ENCODE measurements at places on chromosomes 2 and 18.

DNA sequence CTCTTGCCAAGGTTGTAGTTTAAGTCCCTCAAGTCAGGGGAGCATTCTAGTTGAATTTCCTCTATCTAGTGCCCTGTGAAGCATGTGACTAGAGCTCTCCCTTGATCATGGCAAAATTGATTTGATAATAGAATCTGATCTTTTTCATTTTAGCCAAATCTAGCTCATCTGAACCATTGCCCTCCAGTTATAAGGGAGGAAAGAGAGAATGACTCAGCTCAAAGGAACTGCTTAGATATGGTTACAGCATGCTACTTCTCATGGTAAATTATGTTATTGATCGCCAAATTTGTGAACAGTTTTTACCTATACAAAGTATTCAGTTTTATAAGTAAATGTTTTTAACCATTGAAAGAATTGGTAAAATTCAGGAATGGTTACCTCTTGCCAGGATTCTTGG is 100.8 kb downstream of the GPR39 start:
- no peak for DNase-seq

GRCh38 chr2:74261204-74261864 is 62.9 kb downstream of the MTHFD2 start:
- no peak for DNase-seq

GRCh38 chr2:133602538-133602937 is 34.3 kb upstream of the NCKAP5 start:
- no peak for DNase-seq

- no peak for DNase-seq
Observed at GRCh38 chr18:39326772-39327171, 1761.2 kb upstream of the CELF4 start.

- DNase-seq: no peak
Observed at GRCh38 chr2:198762441-198762840, 695.3 kb downstream of the SATB2 start.

GRCh38 chr2:33068261-33068660 is 121.5 kb downstream of the LTBP1 start:
- no peak for DNase-seq

GRCh38 chr2:44740678-44741077 is 200.8 kb upstream of the SIX3 start:
- no peak for DNase-seq

- DNase-seq: no peak
Observed at GRCh38 chr2:96763511-96764252, 3.0 kb downstream of the CNNM4 start.

- no peak for DNase-seq
Observed at GRCh38 chr2:84800194-84800805, 80.6 kb downstream of the TRABD2A start.

DNA sequence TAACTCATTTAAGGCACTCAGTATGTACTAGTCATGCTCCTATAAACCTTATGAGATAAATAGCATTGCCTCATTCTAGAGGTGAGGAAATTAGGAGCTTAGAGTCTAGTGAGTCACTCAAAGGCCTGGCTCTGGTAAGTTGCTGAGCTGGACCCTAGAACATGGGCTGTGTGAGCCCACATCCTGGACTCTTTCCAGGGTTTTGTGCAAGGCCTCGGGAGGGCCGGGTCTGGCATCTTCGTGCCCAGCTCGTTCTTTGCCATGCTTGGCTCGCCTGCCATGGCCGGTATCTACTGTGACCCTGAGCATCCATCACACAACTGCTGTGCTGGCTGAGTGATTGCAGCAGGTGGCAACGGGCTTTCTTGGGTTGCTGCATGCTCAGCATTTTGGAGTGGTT is 168.0 kb downstream of the LPIN1 start:
- no peak for DNase-seq

GRCh38 chr18:56853961-56854360 is 202.8 kb downstream of the WDR7 start:
- DNase-seq: no peak

DNA sequence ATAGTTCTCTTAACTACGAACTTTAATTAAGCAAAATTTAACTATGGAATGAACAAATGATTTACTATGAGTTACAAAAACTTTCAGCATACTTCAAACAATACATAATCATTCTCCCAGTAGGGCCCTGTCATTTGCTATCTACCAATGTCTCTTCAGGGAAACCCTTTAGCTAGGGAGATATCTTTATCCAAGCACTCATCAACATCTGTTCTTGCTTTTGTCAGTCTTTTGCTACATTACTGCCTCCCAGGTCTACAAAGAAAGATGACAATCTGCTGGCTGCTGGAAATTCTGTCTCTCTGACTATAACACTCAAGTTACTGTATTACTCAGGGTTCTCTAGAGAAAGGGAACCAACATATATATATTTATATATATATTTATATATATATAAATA is 1626.3 kb upstream of the CELF4 start:
- no peak for DNase-seq

GRCh38 chr2:174033163-174033550 is 68.0 kb upstream of the SP3 start:
- DNase-seq: no peak

DNA sequence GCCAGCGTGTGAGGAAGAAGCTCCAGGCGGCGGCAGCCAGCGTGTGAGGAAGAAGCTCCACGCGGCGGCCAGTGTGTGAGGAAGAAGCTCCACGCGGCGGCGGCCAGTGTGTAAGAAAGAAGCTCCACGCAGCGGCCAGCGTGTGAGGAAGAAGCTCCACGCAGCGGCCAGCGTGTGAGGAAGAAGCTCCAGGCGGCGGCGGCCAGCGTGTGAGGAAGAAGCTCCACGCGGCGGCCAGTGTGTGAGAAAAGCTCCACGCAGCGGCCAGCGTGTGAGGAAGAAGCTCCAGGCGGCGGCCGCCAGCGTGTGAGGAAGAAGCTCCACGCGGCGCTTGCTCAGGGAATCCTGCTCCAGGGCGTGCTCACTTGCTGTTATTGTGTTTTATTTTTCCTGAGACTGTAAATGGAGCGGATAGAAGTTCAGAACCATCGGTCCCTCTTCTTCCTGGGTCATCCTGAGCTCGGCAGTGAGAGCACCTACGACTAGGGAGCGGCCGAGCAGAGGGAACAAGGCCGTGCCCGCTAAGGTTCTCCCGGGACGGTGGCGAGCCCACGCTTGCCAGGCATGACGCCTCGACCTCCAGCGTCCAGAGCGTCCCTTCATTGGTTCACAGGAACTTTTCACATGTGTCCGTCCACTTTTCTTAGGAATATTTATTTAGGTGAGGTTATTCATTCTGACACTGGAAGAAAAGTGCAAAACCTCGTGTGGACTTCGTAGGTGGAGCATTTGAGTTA is 94.2 kb downstream of the TMEM18 start:
- no peak for DNase-seq

- DNase-seq: no peak
Observed at GRCh38 chr18:70021498-70021897, 73.8 kb upstream of the CD226 start.

DNA sequence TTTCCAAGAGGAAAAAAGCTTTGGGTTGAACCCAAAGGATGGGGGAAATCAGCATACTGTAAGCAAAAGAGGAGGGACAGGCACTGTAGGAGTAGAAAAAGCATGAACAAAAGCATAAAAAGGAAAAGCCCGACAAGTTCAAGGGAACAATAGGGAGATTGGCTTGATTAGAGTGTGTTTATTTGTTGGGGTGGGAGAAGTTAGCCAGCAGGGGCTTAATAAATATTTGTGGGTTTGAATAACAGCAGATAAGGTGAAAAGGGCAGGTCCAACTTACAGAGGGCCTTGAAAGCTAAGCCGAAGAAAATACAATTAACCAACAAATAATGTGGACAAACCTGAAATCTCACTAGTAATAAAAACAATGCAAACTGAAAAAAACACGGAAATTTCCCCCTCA is 126.7 kb downstream of the THADA start:
- no peak for DNase-seq

DNA sequence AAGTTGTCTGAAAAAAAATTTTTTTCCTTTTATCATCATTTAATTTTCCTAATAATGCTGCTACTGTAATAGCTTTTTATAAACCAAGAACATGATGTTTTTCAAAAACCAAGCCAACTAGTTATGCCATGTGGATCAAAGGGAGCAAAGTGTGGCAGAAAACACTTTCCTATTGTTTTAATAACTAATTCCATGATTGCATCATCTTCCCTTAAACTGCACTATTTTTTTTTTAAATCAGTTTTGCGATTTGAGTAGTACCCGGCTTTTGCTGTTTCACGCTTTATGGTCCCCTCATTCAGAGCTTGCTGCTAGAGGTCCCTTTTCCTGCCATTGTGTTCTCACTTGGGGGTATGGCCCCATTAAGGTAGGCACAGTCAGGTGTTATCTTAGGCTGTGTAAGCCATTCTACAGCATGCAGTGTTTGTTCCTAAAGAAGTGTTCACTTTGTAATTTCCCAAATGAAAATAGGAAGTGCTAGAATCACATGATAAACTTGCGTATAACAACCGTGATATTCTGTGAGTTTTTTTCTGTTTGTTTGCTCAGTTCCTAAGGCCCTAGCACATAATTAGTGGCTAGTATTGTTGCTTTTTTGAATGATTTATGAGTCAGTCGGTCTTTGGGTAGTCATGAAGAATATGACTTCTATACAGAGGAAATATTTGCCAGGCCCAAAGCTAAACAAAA is 225.8 kb downstream of the PTGR3 start:
- DNase-seq: no peak

DNA sequence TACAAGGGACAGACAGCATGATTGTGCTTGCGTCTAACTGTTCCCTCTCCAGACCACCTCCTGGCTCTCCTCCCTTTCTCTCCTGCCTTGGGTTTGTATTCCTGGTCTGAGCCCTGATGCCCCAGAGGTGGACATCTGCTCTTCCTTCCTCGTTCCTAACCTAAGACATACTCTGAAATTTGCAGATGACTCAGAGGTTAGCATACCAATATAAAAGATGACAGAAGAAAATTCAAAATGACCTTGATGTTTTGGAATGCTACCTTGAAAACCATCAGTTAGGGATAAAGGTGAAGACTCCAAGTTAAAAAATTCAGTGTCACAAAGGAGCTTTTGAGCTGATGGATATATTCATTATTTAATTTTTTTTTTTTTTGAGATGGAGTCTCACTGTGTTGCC is 12.9 kb downstream of the SMYD1 start:
- no peak for DNase-seq

- no peak for DNase-seq
Observed at GRCh38 chr2:130840506-130840905, 3.8 kb downstream of the ARHGEF4 start.

DNA sequence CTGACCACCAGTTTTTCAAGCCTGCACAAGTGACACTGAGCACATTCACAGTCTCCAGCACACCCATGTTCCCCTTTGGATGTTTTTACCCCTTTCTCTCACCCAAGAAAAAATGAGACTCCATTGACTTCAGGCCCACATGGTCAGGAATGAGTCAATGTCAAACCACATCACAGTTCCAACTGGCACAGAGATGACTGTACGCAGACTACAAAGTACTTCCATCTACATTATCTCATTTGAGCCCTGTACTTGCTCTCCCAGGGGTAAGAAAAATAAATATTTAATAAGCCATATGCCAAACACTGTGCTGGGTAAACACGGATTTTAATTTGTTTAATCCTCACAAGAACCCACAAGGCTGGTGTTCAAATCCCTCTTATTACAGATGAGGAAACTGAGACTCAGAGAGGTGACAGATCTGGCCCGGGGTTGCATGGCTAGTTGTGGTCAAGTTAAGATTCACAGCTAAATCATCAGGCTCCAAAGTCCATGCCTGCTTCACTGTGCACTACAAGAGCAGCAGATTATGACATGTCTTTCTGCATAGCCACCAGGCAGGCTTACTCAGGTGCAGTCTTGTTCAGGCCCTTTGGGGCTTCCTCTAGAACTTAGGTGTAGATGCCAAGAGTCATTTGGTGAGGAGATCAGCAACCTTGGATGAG is 106.1 kb downstream of the TXNL1 start:
- DNase-seq: no peak

- DNase-seq: no peak
Observed at GRCh38 chr18:8469544-8470130, 139.6 kb upstream of the RAB12 start.

GRCh38 chr2:110977403-110977802 is 143.3 kb upstream of the BCL2L11 start:
- no peak for DNase-seq

- no peak for DNase-seq
Observed at GRCh38 chr2:128510701-128511397, 192.2 kb upstream of the HS6ST1 start.

- DNase-seq: no peak
Observed at GRCh38 chr18:26745288-26746181, 120.0 kb downstream of the AQP4 start.

GRCh38 chr2:173126819-173127218 is 51.2 kb downstream of the MAP3K20 start:
- no peak for DNase-seq

- DNase-seq: no peak
Observed at GRCh38 chr2:134501476-134502091, 217.2 kb downstream of the TMEM163 start.

- DNase-seq: no peak
Observed at GRCh38 chr18:36672437-36673344, 156.1 kb downstream of the TPGS2 start.

DNA sequence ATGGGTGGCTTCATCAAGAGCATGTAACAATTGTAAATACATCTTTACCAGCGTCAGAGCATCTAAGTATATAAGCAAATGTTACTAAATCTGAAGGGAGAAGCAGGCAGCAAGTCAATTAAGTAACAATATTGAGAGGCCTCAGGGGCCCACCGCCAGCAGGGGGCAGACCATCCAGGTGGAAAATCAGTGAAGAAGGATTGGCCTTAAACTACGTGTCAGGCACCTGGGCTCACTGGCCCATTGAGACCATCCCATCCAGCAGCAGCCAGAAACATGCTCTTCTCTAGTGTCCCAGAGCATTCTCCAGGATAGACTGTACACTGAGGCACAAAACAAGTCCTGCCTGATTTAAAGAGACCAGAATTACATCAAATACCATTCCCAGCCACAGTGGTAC is 96.2 kb upstream of the SNTG2 start:
- DNase-seq: peak; percentile 9

DNA sequence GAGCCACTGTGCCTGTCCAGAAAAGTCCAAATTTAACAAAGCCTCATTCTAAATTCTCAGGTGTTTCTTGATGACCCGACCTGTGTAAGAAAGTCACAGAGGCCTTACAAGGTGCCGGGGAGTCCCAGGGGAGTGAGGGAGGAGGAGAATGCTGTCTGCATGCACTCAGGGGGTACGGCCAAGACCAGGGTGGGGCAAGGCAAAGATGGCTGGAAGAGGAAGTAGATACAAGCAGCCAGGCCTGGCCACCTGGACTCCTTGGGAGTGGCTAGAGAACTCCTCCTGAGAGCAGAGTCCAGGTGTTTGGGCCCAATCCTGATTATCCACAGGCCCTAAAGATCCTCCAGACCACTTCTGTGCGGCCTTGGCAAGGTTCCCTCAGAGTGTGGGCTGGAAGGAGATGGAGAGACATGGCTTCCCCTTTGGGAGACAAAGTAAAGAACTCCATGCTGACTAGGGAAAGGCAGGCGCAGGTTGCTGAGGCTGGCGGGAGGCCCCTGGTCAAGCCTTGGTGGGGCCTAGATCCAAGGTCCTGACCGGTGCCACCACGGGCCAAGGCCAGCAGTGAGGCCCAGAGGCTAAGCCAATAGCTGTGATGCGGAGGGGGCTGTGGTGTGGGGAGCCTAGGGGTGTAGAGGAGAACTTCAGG is 74.7 kb downstream of the COPS8 start:
- DNase-seq: no peak

All from stimulated activated CD4-positive, alpha-beta T cell treated with anti-CD3 and anti-CD28 coated beads, Interleukin-1b, Interleukin-23, amount 100 ng/mL, for 24 hours (primary cell).